ENCODE measurements at places on chromosomes 12 and 14. TPM values are rescaled to one million over a fixed set of nuclear protein-coding genes. Genes with fewer than 3 reads are reported as not detected.

- no peaks in the 10 kb centered on the region for H3K36me3 ChIP-seq
- peaks cover 16% of the 10 kb centered on the region for H3K4me1 ChIP-seq
- no peak for DNase-seq
- H3K27ac ChIP-seq, result no peak overlapping the region
- H3K27me3 ChIP-seq, result no peaks in the 10 kb centered on the region
- no peak overlapping the region for H3K4me3 ChIP-seq
Measured at GRCh38 chr12:27289414-27289813, 43.2 kb upstream of the BMAL2 start.

Gene PIWIL1
- not detected for total RNA-seq

- peaks cover 6% of the 10 kb centered on the region for H3K36me3 ChIP-seq
- H3K4me1 ChIP-seq, result no peaks in the 10 kb centered on the region
- H3K4me3 ChIP-seq, result no peak overlapping the region
- no peak for DNase-seq
- no peak overlapping the region for H3K27ac ChIP-seq
Measured at GRCh38 chr12:57401165-57401564, 29.7 kb downstream of the R3HDM2 start.

GRCh38 chr12:125296701-125297100, 231.5 kb downstream of the AACS start:
- H3K4me3 ChIP-seq, result no peak overlapping the region
- no peaks in the 10 kb centered on the region for H3K4me1 ChIP-seq
- H3K36me3 ChIP-seq, result no peaks in the 10 kb centered on the region

DNA sequence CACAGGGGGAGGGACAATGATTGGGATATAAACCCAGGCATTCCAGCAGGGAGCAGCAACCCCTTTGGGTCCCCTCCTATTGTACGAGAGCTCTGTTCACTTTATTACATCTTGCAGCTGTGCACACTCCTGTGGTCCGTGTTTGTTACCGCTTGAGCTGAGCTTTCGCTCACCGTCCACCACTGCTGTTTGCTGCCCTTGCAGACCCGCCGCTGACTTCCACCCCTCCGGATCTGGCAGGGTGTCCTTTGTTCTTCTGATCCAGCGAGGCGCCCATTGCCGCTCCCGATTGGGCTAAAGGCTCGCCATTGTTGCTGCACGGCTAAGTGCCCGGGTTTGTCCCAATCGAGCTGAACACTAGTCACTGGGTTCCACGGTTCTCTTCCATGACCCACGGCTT, 64.1 kb downstream of the E2F7 start:
- no peak overlapping the region for H3K27ac ChIP-seq
- no peaks in the 10 kb centered on the region for H3K4me1 ChIP-seq
- no peaks in the 10 kb centered on the region for H3K27me3 ChIP-seq
- no peaks in the 10 kb centered on the region for H3K36me3 ChIP-seq
- no peak overlapping the region for H3K4me3 ChIP-seq

Gene TRHDE
- total RNA-seq, result not detected

GRCh38 chr12:131112021-131112420, 158.3 kb downstream of the ADGRD1 start:
- no peaks in the 10 kb centered on the region for H3K27me3 ChIP-seq
- peak; percentile 59 for DNase-seq
- H3K4me3 ChIP-seq, result peak overlapping the region; percentile 28
- no peaks in the 10 kb centered on the region for H3K36me3 ChIP-seq

GRCh38 chr12:1122786-1123185, 131.8 kb downstream of the ERC1 start:
- H3K27ac ChIP-seq, result no peak overlapping the region
- no peaks in the 10 kb centered on the region for H3K27me3 ChIP-seq
- H3K4me1 ChIP-seq, result no peaks in the 10 kb centered on the region
- H3K36me3 ChIP-seq, result peaks cover 34% of the 10 kb centered on the region
- DNase-seq, result no peak

- H3K4me3 ChIP-seq, result no peak overlapping the region
- H3K4me1 ChIP-seq, result peaks cover 12% of the 10 kb centered on the region
- no peaks in the 10 kb centered on the region for H3K36me3 ChIP-seq
- peak; percentile 87 for DNase-seq
Measured at GRCh38 chr12:30457621-30458289, 237.9 kb downstream of the IPO8 start.

GRCh38 chr12:92757597-92758121, 54.9 kb downstream of the PLEKHG7 start:
- DNase-seq, result no peak
- H3K36me3 ChIP-seq, result no peaks in the 10 kb centered on the region
- H3K27me3 ChIP-seq, result no peaks in the 10 kb centered on the region
- no peak overlapping the region for H3K4me3 ChIP-seq

GRCh38 chr12:94427501-94428381, 31.9 kb downstream of the CEP83 start:
- peaks cover 18% of the 10 kb centered on the region for H3K4me1 ChIP-seq
- H3K4me3 ChIP-seq, result peak overlapping the region; percentile 48
- H3K36me3 ChIP-seq, result peaks cover 7% of the 10 kb centered on the region
- H3K27ac ChIP-seq, result peak overlapping the region; percentile 54

DNA sequence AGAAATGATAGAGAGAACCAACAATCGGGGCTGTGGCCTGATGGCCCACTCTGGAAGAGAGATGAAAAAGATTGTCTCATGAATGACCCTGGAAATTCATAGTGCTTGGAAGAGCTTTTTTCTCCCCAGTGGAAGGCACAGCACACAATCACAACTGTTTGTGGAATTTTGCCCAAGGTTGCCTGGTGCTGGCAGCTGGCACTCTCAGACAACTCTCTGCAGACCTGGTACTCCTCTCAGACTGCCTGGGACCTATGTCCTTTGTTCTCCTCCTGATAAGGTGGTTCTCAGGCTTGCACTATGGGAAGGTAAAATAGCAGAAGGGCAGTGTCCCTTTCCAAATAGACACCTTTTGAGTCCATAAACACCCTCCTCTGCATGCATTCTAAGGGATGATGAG, 144.1 kb upstream of the SEL1L start:
- H3K4me1 ChIP-seq, result peaks cover 5% of the 10 kb centered on the region
- H3K27ac ChIP-seq, result no peak overlapping the region
- H3K27me3 ChIP-seq, result peaks cover 23% of the 10 kb centered on the region
- no peak for DNase-seq
- H3K36me3 ChIP-seq, result no peaks in the 10 kb centered on the region

Gene LRP1-AS
- total RNA-seq, result not detected

Gene ALKBH1
- 14.4 TPM for total RNA-seq

Gene PNP
- total RNA-seq, result 63.9 TPM

GRCh38 chr12:89064151-89064550, 288.1 kb downstream of the DUSP6 start:
- H3K27me3 ChIP-seq, result no peaks in the 10 kb centered on the region
- H3K4me1 ChIP-seq, result peaks cover 27% of the 10 kb centered on the region
- peaks cover 7% of the 10 kb centered on the region for H3K36me3 ChIP-seq
- no peak overlapping the region for H3K4me3 ChIP-seq
- H3K27ac ChIP-seq, result no peak overlapping the region
- DNase-seq, result peak; percentile 32

Gene TAC3
- total RNA-seq, result not detected

DNA sequence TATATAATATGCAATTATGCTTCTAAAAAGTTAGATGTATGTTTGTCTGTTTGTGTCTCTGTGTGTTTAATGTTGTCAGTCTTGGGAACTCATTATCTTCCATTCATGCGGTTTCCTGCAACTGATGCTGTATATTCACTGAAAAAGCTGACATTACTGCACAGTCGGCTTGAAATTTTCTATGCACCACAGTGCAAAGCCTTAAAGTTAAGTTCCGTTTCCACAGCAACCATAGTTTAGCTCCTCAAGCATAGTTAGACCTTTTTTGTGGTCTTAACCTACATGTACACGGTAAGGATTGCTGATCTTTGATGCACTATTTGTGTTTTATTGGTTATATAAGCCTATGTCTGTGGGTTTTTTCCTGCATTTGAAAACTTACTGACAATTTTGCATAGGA, 309.4 kb downstream of the KCNC2 start:
- H3K27ac ChIP-seq, result no peak overlapping the region
- H3K4me1 ChIP-seq, result peaks cover 9% of the 10 kb centered on the region
- H3K36me3 ChIP-seq, result peaks cover 4% of the 10 kb centered on the region
- DNase-seq, result no peak

GRCh38 chr12:132116709-132117557, 27.2 kb downstream of the DDX51 start:
- no peaks in the 10 kb centered on the region for H3K27me3 ChIP-seq
- no peak for DNase-seq
- H3K4me3 ChIP-seq, result no peak overlapping the region

GRCh38 chr12:47346251-47347019, 266.7 kb upstream of the AMIGO2 start:
- no peaks in the 10 kb centered on the region for H3K27me3 ChIP-seq
- no peaks in the 10 kb centered on the region for H3K36me3 ChIP-seq
- no peak overlapping the region for H3K27ac ChIP-seq
- H3K4me1 ChIP-seq, result no peaks in the 10 kb centered on the region
- no peak for DNase-seq

DNA sequence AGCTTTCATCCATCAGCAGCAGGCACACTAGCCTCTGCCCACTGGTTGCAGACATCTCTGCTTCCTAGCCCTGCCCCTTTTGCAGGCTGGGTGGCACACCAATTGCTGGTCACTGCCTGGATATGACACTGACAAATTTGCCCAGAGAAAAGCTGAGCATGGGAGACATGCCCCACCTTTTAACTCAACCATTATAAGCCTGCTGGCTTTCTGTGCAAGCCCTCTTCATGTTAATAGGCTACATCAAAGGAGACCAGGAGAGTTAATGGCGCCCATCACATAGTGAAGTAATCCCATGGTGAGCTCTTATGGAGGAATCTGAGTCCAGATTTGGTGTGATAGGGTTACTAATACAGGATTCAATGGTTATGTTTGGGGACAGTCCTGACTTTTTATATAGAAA, 139.2 kb downstream of the KICS2 start:
- H3K36me3 ChIP-seq, result peaks cover 48% of the 10 kb centered on the region
- H3K4me1 ChIP-seq, result peaks cover 20% of the 10 kb centered on the region
- H3K4me3 ChIP-seq, result peak overlapping the region; percentile 41
- H3K27me3 ChIP-seq, result no peaks in the 10 kb centered on the region
- DNase-seq, result no peak
- peak overlapping the region; percentile 57 for H3K27ac ChIP-seq

GRCh38 chr12:56994231-56994746, 12.1 kb downstream of the ZBTB39 start:
- H3K27me3 ChIP-seq, result no peaks in the 10 kb centered on the region
- peaks cover 7% of the 10 kb centered on the region for H3K36me3 ChIP-seq
- H3K4me1 ChIP-seq, result no peaks in the 10 kb centered on the region
- no peak for DNase-seq
- no peak overlapping the region for H3K27ac ChIP-seq
- no peak overlapping the region for H3K4me3 ChIP-seq

DNA sequence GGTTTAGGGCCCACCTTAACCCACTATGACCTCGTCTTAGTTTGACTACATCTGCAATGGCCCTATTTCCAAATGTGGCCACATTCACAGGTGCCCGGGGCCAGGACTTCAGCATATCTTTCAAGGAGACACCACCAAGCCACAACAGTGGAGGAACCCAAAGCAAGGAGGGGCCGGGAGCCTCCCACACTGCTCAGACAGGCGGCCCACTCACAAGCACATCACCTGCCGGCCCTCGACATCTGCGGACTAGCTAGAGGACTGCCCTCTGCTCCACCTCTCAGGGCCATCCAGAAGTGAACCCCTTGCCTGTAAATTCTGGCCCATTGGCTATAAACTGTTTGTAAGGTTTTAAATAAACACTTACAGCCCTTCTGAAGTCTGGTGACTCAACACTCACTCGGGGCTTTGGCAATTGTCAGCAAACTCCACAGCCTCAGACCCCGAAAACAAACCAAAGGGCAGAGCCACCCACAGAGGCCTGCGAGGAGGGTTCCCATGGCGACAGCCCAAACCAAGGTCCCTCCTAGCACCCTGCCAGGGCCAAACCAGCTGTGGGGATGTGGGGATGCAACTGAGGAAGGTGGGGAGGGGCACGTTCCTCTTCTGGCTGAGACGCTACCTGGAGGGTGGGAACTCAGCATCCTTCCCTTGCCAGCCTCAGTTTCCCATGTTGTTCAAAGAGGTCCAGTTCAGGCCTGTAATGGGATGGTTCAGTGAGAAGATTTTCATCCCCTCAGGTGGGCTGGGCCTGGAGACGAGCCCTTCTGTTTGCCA, 95.8 kb downstream of the DICER1 start:
- peaks cover 6% of the 10 kb centered on the region for H3K36me3 ChIP-seq
- DNase-seq, result no peak
- H3K27me3 ChIP-seq, result no peaks in the 10 kb centered on the region
- H3K27ac ChIP-seq, result no peak overlapping the region
- no peaks in the 10 kb centered on the region for H3K4me1 ChIP-seq

GRCh38 chr14:53549956-53550355, 396.8 kb upstream of the DDHD1 start:
- no peaks in the 10 kb centered on the region for H3K27me3 ChIP-seq
- no peak for DNase-seq
- H3K4me1 ChIP-seq, result no peaks in the 10 kb centered on the region
- no peak overlapping the region for H3K27ac ChIP-seq

DNA sequence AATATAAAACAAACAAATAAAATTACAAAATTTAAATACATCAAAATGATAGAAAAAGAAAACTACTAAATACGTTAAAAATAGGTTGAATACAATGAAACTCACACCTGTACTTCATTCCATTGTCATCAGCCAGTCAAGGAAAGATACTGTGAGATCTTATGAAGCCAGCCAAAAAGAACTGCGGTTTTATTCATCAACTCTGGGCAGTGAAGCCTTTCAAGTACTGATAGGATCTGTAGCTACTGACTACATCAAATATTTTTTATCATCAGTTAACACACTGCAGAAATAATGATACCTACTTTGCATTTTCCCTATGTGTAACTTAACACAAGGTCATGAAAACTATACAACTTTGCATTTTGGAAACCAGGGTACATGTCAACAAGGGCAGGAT, 46.3 kb upstream of the FAR2 start:
- H3K4me3 ChIP-seq, result no peak overlapping the region
- H3K27ac ChIP-seq, result no peak overlapping the region
- H3K4me1 ChIP-seq, result no peaks in the 10 kb centered on the region
- no peaks in the 10 kb centered on the region for H3K27me3 ChIP-seq
- DNase-seq, result no peak

Gene RBMS2
- total RNA-seq, result 34.9 TPM

DNA sequence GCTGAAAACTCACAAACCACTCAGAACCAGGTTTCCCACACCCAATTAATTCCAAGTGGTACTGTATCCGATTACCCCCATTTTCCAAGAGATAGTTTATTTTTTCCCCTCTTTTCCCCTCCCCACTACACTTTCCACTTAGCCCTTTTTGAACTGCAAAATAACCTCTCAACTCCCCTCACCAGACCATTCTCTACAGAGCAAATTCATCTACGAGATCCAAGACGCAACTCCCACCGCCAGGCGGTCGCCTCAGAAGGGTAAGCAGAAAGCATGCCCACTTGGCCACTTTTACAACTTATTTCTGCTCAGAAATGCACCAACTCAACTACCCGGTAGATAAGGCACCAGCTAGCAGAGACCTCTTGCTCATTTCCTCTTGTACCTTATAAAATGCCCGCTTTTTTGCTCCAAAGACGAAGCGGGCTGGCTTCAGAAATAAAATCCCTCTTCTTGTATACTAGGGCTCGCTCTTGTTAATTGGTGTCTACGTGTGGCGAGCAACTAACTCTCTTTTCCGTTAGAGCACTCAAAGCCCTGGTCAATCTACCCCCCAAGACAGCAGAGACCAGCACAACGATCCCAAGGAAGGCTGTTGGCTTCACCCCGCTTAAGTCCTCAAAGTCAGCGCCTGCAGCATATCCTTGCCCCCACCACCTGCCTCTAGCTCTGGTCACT, 910 bp upstream of the SRP54 start:
- H3K4me1 ChIP-seq, result no peaks in the 10 kb centered on the region
- H3K27ac ChIP-seq, result no peak overlapping the region
- H3K27me3 ChIP-seq, result no peaks in the 10 kb centered on the region
- DNase-seq, result peak; percentile 55
- H3K4me3 ChIP-seq, result no peak overlapping the region
